Heart right ventricle (tissue), 16 donors: ENCODE measurements at places on chromosomes 1 and 21.

DNA sequence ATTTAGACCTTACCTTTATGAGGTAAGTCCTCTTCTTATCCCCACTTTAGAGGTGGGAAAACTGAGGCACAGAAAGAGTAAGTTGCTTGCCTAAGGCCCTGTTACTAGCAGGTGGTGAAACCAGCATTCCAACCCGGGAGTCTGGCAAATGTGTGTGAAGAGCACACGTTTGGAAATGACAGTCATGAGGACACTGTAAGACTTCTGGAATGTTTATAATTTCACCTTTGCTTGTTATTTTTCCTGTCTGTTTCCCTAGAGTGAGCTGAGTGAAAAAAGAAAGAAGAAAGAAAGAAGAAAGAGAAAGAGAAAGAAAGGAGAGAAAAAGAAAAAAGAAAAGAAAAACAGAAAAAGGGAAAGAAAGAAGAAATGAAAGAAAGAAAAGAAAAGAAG is 21.2 kb upstream of the LGALS8 start:
- no peak for DNase-seq

- DNase-seq: no peak
These were observed 29.9 kb upstream of the SLC44A3 start for GRCh38 chr1:94790246-94790645.

DNA sequence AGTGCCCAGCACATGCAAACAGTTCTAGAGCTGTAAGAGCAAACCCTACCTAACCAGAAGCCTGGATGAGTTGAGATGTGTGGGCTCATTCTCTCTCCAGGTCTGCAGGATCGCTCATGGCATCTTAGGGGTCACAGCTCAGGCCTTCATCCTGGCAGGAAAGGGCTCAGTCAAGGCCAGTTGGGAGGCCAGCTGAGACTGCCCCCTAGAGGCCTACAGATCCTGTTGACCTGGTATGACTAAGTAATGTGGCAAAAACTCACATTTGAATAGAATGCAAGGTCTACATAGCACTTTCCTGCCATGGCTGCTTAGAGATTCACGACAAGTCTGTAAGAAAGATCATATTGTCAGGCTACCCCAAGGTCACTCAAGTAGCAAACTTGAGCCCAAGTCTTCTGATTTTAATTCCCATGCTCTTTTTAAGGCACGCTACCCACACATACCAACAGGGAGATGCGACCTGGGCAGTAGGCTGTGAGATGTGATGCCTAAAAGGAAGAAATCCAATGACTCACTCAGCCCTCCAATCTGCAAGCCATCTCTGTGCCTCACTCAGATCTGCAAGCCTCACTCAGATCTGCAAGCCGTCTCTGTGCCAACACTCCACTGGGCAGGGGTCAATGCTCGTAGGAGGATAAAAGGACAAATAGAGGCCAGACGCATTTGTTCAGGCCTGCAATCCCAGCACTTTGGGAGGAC is 5.1 kb upstream of the CAPN8 start:
- no peak for DNase-seq

GRCh38 chr21:42145569-42146272 is 73.2 kb upstream of the ABCG1 start:
- peak; percentile 57 for DNase-seq

- DNase-seq: no peak
These were observed 39.7 kb downstream of the HUNK start for GRCh38 chr21:31912501-31912900.

- DNase-seq: no peak
These were observed 64.8 kb upstream of the TENT5C start for GRCh38 chr1:117541003-117541402.

DNA sequence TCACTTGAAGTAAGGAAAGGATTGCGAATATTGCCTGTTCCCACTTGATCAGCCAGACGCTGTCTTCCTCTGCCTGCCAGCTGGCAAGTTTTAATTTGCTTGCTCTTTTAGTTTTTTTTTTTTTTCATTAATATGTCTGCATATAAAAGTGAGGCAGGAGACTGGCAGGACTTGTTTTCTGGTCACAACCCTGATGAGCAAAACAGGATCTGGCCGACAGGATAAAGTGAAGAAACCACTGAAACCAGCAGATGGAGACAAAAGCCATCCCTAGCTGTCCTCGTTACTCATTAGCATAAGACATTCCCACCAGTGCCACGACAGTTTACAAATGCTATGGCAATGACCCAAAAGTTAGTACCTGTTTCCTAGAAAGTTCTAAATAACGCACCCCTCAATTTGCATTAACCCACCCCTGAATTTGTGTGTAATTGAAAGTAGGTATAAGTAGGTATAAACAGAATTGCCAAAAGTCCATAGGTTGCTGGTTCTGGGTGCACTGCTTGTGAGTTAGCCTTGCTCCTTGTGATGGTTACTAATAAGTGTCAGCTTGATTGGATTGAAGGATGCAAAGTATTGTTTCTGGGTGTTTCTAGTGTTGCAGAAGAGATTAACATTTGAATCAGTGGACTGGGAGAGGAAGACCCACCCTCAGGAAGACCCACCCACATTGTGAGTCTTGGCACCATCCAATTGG is 60.8 kb downstream of the ZNF684 start:
- DNase-seq: no peak
